ENCODE measurements at places on chromosomes 3 and 15.

DNA sequence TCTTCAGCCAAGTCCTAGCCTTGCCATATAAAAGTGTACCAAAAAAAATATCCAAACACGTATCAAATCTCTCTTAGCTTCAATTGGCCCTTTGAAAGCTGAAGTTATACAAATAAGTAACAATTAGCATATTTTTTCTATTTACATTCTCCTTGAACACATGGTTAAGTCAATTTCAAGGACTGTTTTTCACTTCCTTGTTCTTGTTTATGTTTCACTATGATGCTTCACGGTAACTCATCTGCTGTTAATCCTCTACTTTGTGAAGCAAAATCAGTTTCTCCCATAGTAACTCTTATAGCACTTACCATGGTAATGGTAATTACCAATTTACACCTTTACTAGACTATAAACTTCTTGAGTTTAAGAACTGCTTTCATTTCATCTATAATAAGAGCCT, 10.6 kb upstream of the SPRED1 start:
- no peak for DNase-seq

DNA sequence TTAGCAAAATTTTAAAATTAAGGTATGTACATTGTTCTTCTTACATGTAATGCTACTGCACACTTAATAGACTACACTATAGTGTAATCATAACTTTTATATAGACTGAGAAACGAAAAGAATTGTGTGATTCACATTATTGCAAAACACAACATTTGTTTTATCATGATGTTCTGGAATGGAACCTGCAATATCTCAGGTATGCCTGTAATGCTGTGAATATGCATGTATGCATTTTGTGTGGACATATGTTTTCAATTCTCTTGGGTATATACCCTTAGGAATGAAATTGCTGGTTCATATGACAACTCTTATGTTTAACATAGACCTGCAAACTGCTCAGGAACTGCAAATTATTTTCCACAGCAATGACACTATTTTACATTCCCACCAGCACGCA, 38.6 kb upstream of the TJP1 start:
- no peak for DNase-seq

- no peak for DNase-seq
Measured at GRCh38 chr3:179415377-179415776, 35.9 kb downstream of the GNB4 start.

GRCh38 chr3:105944721-105945120, 75.9 kb upstream of the CBLB start:
- DNase-seq = no peak

DNA sequence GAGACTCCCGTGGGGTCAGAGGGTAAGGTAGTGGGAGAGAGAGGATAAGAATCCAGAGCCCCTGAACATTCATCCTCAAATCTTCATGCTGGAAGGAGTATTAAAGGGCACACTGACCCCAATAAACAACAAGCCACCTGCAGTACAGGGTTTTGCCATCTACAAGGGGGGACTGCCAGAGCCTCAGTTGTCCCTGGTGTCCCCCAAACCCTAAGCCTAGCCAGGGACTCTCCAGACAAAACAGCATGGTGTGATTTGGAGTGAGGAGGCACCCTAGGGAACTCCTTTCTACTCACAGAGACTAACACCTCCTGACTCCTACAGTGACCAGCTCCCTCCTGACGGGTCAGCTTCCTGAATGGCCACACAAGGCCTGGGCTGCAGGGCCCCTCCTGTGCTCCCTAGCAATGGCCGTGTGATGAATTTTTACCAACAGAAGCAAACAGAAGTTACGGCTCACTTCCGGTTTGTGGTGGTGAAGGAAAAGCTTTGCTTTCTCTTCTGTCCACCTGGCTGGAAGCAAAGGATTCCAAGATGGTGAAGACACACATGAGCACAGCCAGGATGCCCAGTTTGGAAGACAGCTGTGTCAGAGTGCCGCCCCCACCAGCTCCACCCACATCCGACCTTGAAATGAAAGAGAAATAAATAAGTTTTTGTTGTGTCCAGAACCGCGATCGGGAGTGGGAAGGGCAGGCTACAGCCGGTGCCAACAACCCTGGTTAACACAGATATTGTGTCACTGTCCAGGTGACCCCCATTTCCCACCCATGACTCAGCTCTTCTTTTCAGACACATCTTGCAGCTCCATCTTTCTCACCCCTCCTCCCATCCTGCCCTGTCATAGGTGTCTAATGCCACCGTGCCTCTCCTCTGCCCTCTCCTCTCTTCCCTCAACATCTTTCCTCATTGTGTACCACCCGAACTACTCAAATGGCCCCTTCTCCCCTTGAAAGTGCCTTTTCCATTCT, 69.6 kb upstream of the ATP13A3 start:
- DNase-seq = peak; percentile 32
